Fibroblast of skin of right biceps (primary cell): ENCODE measurements at places on chromosomes 1 and 21.
A peak's percentile ranks its signal among the peaks of the same experiment; 100 is the strongest.

GRCh38 chr1:15353839-15354579, 55.7 kb upstream of the EFHD2 start:
- peak; percentile 11 for DNase-seq

GRCh38 chr21:25571726-25572121, 35.6 kb downstream of the MRPL39 start:
- no peak for DNase-seq

- DNase-seq = peak; percentile 44
Observed at GRCh38 chr1:7539769-7540175, 231.3 kb upstream of the VAMP3 start.

DNA sequence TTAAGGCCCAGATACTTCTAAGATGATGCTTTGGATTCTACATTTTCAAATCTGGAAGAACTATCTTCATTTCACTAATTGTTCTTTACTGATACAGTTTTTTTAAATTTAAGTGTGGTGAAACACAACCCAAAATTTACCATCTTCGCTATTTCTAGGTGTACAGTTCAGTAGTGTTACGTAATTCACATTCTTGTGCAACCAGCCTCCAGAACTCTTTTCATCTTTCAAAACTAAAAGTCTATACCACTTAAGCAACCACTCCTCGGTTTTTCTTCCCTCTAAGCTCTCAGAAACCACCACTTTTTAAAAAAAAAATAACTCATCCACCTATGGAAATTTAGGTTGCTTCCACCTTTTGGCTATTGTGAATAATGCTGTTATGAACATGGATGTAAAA, 220.7 kb downstream of the PDE4B start:
- no peak for DNase-seq

- DNase-seq = no peak
Observed at GRCh38 chr1:64497088-64497883, 27.4 kb downstream of the CACHD1 start.

DNA sequence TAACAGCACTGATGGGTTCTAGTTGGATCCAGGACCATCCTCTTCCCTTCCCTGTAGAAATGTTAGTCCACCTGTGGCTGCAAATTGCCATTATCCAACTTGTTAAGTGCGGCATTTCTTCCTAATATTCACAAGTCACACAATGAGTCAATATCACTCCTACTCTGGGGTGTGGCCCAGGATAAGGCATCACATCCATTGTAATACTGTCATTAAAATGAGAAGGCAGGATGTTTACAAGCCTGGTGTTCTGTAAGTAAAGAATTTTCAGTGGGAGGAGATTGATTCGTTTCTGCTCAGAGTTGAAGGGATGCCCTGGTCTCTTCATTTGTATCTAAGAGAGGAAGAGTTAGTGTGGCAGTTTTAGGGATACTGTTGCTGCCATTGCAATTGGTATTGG, 18.1 kb upstream of the ARHGAP29 start:
- no peak for DNase-seq

- DNase-seq = no peak
Observed at GRCh38 chr1:243514927-243515326, 259.1 kb downstream of the SDCCAG8 start.

- no peak for DNase-seq
Observed at GRCh38 chr1:213942061-213942460, 45.7 kb upstream of the PROX1 start.

DNA sequence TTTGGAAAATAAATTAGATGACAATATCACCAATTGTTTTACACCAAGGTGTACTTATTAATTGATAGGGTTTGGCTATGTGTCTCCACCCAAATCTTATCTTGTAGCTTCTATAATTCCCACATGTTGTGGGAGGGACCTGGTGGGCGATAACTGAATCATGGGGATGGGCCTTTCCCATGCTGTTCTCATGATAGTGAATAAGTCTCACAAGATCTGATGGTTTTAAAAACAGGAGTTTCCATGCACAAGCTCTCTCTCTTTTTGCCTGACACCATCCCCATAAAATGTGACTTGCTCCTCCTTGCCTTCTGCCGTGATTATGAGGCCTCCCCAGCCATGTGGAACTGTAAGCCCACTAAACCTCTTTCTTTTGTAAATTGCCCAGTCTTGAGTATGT, 131.0 kb upstream of the LMO4 start:
- DNase-seq = no peak

DNA sequence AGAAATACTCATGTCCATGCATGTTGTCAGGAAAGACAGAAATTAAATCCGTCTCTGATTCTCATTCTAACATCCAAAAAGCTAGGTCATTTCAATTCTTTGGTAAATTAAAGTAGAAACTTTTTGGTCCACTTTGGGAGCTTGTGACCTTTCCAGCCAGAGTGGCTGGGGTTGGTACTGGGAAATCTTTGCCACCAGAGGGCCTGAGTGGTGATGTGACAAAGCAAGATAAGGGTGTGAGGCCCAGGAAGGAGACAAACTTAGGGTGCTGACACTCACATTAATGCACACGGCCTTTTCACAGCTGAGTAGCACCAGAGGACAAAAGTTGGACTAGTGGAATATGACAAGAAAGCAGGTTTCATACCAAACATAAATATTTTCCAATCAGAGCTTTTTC, 144.3 kb downstream of the DNM3 start:
- no peak for DNase-seq

GRCh38 chr1:65009724-65010420, 43.5 kb upstream of the JAK1 start:
- no peak for DNase-seq
